ENCODE measurements at places on chromosomes 4 and X.

DNA sequence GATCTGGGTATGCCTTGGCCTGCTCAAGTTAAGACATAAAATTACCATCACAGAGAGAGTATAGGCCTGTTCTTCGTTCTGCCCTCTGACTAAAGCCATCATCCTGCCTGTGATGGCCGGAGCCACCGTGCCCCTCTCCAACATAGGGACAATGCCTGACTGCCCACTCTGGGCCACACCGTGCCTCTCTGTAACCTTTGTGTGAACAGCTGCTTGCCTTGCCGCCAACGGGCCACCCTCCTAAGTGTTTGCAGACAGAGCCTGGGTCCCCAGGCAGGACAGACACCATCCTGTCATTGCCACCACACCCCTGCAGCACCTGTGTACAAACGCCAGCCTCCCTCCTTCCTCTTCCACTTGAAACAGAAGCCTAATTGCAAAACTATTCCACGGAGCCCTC, 298.7 kb upstream of the TENM3 start:
- DNase-seq = no peak

DNA sequence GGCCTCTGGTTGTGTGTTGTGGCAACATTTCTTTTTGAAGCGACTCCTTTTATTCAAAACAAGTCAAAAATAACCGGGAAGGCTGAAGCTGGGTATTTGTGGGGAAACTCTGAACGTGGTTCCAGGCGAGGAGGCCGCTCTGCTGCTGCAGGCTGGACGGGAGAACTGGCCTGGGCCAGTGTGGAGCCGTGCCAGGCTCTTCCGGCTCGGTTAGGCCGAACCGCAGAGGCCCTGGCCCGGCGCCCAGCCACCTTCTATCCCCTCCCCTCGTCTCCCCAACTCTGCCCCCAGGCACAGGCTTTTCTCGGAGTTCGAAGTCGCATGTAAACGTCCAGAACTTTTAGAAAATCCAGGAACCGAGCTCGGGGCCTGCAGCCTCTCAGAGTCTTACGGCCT, 2.4 kb upstream of the BCOR start:
- peak; percentile 47 for DNase-seq

- no peak for DNase-seq
Measured at GRCh38 chrX:21661316-21661715, 3.2 kb upstream of the KLHL34 start.

DNA sequence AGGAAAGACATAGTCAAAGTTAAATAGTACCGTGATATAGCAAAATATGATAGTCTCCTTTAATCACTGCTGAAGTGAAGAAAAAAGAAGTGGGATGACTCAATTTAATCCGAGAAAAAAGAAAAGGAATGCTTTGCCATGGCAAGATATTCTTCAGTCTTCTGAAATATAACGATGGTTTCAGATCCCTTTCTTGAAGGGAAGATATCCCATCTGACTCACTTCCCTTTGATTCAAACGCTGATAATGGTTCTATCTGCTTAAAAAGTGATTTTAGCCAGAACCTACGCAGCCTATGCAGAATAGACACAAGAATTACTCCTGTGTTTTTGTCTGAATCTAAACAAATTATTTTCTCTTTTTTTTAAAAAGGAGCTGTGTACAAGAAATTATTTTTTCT, 68.1 kb upstream of the FTHL17 start:
- no peak for DNase-seq

DNA sequence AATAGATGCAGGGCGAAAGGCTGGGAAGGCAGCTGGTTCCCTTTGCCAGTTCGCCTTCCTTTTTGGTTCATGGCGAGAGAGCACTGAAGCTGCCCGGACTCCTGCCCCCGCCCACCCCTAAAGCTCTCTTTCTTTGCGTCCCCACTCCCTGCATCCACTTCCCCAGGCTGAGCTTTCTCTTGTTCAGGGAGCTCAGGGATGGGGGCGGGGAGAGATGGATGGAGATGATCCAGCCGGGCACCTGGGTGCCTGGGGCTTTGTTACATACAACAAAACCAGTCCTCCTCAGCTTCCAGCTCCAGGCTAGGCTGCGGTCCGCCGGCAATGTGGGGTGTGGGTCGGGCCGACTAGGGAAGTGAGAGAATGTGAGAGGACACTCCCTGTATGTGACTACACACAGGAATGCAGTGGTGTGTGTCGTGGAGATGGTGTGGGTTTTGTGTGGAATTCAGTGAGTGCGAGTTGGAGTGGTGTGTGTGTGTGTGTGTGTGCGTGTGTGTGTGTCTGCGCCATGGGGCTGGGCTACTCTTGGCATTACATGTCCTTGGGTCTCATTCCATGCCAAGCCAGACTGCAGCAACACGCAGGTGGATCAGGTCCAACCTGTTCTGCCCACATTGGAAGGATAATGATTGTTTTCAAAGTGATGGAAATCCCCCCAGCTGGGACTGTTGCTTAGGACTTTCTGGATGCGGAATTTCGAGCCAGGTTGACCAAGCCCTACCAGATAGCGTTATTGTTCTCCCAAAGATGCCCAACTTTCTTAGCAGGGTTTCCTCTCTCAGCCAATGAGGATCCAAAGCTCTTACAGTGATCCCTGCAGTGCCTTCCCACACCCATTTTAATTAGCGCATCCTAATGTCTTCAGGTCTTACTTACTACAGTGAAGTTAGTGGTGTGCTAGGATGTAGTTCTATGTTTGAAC, 149.4 kb upstream of the CHRDL1 start:
- no peak for DNase-seq

DNA sequence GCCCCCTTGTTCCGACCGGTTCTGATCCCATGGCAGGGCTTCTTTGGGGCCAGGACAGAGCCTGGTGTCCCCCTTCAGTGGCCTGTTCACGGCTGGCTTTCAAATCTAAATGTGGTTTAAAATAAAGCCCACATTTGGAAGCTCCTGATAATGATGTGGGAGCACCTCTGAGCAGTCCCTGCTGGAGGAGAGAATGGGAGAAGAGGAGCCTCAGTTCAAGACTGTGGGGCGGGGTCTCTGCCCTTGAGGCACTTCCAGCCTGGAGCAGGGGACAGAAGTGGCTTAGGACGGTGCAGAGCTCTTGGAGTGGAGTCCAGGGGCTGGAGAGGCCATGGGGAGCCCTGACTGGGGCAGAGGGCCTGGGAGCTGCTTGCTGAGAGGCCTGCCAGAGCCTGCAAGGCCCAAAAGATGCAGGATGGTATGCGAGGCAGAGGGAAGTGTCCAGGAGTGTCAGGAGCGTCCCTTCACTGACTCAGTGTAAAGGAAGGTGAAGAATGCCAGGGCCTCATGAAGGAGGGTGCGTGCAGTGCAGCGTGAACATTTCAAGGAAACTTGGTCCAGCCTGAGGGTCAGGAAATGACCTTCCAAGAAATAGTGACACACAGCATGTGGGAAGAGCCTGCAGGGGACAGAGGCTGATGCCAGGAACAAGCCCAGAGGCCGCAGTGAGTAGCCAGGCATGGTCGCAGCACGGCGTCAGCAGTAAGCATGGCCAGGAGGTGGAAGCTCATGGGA, 21.1 kb upstream of the TADA2B start:
- peak; percentile 53 for DNase-seq

GRCh38 chr4:134754301-134755019, 552.9 kb upstream of the PABPC4L start:
- DNase-seq = no peak

Measured in H4 (cell line).